Activated T-cell treated with anti-CD3 and anti-CD28 coated beads, Interleukin-2, amount 50 U/mL, for 4 hours (primary cell): ENCODE measurements at places on chromosomes 5 and 9. TPM values are rescaled to one million over a fixed set of nuclear protein-coding genes. Genes with fewer than 3 reads are reported as not detected.

Gene ADAMTS12
- not detected for total RNA-seq

Gene SMIM23
- not detected for total RNA-seq

Gene POLR3G
- total RNA-seq, result 17.9 TPM

GRCh38 chr5:1842004-1842819 lies 40.5 kb downstream of the IRX4 start:
- DNase-seq, result no peak

DNA sequence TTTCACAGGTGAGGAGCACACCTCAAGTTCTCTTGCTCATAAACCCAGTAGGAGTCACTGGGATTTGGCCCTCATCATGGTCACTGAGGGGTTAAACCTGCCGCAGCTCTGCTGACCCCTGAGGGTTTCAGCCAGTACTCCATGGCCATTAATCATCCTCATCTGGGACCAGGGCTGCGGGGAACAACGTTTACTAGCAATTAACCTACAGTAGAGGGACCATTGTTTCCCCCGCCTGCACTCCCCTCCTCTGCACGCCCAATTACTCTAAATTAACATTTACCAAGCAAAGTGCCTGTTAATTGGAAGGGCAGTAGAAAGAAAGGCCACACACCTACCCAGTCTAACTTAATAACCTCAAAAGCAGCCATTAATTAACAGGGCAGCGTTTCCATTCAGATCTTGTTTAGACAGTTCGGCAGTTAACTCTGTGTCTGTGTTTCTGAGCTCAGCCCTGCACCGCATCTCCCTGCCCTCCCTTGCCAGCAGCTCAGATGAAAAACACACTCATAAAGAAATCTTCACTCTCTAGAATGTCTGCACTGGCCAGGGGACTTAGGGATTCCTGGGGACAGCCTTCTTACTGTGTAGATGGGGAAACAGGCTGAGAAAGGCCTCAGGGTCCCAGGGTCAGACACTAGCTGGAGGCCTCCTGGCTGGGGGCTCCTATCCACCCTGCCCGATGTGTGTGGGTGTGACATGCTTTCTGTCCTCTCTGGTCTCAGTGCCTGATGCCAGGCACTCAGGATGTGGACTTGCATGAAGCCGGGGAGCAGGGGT lies 51.6 kb downstream of the ALG2 start:
- no peak for DNase-seq

DNA sequence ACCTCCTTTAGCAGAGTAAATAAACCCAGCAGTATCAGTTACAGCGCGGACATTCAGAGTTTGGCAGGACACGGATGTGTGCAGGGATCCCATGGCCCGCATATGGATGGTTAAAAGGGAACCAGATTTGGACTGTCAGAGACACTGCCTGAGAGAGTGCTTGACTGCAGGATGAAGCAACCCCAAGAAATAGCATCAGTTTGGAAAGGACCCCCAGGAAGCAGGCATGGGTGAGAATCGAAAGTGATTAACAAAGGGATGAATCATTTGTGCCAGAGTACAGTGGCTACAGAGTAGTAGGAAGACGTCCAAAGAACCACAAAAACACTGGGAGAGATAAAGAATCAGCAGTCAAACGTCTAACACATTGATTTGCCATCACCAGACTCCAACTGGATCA lies 5.5 kb downstream of the C7 start:
- no peak for DNase-seq

- DNase-seq, result no peak
Observed at GRCh38 chr5:170223360-170223759, 9.4 kb upstream of the C5orf58 start.

- no peak for DNase-seq
Observed at GRCh38 chr5:108560581-108560980, 178.7 kb upstream of the FBXL17 start.

DNA sequence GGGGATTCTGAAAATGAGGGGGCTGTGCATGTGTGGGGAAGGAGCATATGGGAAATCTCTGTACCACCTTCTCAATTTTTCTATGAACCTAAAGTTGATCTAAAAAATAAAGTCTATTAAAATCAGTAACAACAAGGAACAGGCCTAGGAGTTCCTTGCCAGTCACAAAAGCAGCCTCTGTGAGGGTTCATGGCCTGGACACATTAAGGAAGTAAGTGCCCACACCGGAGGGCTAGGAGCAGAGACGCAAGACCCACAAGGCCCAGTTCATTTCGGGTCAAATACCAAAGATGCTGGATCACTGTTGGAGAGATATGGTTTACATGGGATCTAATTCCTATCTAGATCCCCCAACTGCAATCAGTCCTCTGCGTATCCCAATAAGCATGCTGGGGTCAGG lies 88.4 kb downstream of the SEMA4D start:
- DNase-seq, result no peak

GRCh38 chr5:170423692-170424091 lies 34.5 kb upstream of the KCNMB1 start:
- no peak for DNase-seq

GRCh38 chr5:110561510-110561909 lies 165.0 kb downstream of the TMEM232 start:
- no peak for DNase-seq

- DNase-seq, result no peak
Observed at GRCh38 chr5:158270996-158271554, 412.1 kb upstream of the CLINT1 start.

GRCh38 chr5:14551211-14551610 lies 30.4 kb upstream of the OTULINL start:
- no peak for DNase-seq

GRCh38 chr9:22031655-22032411 lies 22.7 kb upstream of the CDKN2B start:
- no peak for DNase-seq
